ENCODE measurements at places on chromosomes 5 and 9.

DNA sequence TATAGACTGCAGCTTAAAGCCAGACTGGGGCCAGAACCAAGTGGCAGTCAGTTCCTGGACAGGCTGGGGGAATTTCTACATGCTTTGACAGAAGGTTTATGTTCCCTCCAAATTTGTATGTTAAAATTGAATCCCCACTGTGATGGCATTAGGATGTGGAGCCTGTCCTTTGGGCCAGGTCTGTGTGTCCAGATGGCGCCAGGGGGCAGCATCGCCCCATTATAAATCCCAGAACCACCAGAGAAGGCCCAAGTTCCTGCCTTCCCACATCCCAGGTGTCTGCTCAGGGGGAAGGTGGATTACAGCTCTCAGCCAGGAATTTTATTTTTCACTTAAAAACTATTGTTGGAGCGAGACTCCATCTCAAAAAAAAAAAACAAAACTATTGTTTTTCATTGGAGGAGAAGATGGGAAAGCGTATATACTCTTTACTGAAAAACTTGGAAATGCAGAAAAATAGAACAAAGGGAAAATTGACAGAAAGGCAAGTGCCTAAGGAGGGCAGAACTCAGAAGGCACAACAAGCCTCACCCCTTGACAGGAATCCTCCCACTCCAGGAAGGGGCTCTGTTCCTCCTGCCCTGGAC is 5.0 kb downstream of the IL3 start:
- no peak for DNase-seq

DNA sequence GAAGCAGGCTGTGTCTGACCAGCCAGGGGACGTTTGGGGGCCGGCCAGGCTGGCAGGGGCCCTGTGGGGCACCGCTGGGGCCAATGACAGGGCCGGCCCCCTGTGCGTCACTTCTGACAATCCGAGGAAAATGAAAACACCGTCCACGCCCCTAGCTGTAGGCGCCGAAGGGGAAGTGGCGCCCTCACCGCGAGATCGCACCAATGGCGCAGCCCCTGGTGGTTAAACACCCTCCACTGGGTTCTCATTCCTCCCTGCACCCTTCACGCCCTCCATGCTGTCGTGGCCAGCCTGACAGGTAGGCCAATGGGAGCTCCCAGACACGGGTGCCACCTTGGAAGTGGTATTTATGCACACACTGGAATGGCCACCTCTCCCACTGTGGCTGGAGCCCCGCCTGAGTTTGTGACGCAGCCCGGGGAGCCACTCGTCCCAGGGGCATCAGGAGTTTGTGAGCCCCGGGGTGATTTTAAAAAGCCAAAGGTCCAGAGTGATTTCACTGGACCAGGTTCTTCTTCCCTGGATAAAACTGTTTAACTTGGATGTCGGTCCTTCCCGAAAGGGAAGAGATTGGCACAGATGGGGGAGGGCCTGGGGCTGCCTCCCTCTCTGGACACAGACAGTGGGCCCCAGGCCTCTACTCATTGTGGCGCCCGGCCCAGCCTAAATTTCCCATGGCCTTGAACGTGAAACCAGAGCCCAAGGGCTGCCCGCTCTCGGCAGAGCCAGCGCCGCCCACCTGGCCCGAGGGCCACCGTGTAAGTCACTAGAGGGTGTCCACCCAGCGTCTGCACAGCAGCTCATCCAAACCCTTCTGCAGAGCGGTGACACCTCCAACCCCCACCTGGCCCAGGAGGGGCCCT is 49.7 kb downstream of the NKD2 start:
- peak; percentile 19 for DNase-seq

- no peak for DNase-seq
These were observed 597.9 kb downstream of the PTPRD start for GRCh38 chr9:10014889-10015288.

- no peak for DNase-seq
These were observed 349.3 kb downstream of the RAB3C start for GRCh38 chr5:58932057-58932612.

- peak; percentile 90 for DNase-seq
These were observed at the start of gene HOMER1 for GRCh38 chr5:79513704-79514390. TSS of gene HOMER1 (minus strand) at chr5:79514134. CDS start at chr5:79512774, 1,360 bp downstream.

- no peak for DNase-seq
These were observed 292.5 kb downstream of the PARP8 start for GRCh38 chr5:50958852-50959457.

DNA sequence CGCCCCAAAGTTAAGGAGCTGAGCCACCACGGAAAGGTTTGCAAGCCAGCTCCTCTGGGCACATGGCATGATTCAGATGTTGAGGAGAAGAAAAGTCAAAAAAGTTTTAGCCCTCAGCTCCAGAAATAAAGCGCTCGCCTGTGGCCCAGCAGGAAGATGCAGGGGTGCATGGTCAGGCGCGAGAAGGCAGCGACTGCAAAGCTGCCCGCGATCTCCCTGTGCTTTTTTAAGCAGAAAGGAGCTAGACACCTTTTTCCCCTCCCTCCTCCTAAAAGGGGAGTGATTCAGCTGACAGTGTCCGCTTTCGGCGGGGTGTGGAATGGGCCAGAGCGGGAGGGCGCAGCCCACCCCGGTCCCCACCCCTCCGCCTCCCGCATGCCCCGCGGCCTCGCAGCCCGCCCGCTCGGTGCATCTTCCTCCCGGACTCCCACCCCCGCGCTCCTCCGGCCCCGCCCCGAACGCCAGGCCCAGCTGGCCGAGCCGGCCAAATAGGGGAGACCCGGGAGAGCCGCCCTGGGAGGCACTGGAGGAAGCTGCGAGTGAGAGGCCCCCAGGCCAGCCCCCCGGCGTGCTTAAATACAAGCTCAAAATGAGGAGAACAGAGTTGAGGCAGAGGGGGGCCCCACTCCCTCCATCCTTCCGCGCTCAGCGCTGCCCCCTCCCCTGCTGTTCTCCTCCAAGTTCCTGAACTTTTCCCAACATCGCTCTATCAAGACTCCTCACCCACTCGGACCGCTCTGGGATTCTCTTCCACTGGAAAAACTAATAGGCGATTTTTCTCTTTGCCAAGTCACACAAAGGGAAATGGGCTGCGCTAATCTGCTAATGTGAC is at the start of gene ADAMTS12:
Gene ADAMTS12, minus strand, starts transcription at position 203 of the 832 bp plus-strand sequence. Its CDS starts 134 bp downstream, at position 69.
- DNase-seq, result peak; percentile 52

DNA sequence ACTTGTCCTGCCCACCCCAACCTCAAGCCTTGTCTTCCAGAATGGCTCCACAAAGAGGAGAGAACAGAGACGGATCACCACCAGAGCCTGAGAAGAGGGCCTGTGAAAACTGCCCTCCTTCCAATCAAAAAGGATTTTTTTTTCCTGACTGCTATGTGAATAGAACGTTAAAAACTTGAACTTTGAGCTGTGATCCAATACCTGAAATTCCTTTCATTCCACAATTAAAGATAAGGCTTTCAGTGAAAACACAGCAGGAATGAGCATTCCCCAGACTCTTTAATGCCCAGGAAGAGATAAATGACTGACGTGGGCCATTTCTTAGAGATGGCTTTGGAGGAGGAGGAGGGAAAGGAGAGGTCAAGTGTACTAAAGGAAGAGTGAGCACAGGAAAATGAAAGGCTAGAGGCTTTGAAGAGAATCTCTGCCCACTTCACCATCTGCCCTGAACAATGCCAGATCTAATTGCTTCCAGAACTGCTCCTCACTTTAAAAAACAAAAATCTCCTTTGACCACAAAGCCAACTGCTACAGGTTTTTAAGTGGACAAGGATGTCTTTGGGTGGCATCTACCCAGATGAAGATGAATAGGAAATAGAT is 177.9 kb upstream of the MAP3K1 start:
- no peak for DNase-seq

DNA sequence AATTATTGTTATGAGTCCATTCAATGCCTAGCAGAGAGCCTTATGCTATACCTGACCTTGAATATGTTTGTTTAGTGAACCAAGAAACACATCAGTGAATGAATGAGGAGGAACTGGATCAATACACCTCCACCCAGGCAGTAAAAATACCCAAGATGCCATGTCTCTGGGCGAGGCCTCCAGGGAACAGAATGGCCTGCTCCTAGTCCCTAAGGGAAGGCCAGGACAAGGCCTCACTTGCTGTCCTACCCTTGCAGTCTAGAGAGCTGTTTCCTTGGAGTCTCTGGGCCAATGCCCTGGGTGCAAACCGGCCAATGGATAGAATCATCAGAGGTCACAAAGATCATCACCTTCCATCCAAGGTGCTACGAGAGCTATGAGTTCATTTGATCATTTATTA is 26.1 kb downstream of the TNIP1 start:
- no peak for DNase-seq

GRCh38 chr9:87156247-87156646 is 208.9 kb upstream of the GAS1 start:
- no peak for DNase-seq

DNA sequence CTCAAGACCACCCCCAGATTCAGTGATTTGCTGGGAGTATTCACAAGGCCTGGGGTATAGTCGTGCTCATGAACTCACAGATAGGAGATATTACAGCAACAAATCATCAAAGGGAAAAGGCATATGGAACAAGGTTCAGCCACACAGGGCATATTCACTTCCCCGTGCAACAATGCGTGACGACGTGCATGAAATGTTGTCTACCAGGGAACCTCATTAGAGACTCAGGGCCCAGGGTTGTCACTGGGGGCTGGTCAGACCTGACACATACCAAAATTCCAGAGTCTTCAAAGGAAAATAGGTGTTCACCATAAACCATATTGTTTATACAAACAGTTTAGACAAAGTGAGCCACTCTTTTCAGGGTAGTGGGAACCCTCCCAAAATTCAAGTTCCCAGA is 212.4 kb downstream of the RFK start:
- no peak for DNase-seq

DNA sequence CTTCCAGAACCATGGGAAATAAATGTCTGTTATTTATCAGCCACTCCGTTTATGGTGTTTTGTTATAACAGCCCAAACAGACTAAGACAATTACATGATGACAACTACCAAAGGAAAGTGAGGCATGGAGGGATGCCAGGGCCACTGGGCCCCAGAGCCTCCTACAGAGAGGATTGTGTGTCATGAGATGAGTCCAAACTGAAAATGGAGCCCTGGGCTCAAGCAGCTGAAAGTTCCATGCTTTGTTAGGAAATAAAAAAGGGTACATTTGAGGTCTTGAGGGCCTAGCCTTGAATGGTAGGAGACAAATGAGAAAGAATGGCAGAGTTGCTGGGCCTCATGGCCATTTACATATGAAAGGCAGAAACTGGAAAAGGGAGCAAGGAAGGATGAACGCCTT is 586.5 kb downstream of the CETN3 start:
- DNase-seq, result no peak

DNA sequence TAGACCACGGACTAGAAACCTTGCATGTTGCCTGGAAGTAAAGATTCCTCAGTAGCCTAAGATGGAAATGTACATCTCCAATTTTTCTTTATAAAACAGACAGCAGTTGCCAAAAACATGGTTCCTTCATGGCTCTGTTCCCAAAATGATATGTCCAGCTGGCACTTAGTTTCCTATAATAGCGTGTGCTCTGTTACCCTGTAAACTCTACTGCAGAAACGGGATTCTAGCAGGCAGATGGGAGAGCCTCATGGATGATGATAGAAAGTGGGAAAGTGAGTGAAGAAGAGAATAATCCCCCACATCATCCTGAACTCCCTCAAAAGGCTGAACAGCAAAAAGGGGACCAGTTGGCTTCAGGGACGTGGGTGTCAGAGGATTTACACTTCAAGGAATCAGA is 118.2 kb downstream of the FRMD3 start:
- no peak for DNase-seq

DNA sequence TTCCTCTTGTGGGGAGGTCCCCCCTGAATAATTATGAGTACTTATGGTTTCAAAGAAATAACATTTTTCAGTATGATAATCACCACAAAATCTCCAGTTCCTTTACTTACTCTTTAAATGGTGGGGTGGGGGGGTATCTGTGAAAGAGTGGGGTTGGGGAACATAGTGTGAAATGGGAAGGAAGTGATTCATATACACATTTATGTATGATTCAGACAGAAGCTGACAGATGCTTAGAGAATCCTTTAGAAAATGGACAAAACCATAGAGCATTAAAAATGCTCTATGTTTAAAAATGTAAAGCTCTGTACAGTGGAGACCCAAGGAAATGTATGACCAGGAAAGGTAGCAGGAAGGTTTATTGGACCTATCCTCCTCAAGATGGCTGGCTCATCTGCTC is 267.5 kb upstream of the GRIA1 start:
- DNase-seq, result no peak

GRCh38 chr5:134911285-134912206 is 6.6 kb downstream of the PCBD2 start:
- no peak for DNase-seq

All from ovary (tissue), 10 donors.